Stimulated activated CD8-positive, alpha-beta memory T cell treated with anti-CD3 and anti-CD28 coated beads, Interleukin-2, amount 100 ng/mL, for 1 hour (primary cell): ENCODE measurements at places on chromosomes 4 and X.

- DNase-seq, result no peak
Observed at GRCh38 chrX:119382606-119383005, 16.5 kb upstream of the SLC25A43 start.

GRCh38 chr4:8860892-8861575 lies 10.6 kb downstream of the HMX1 start:
- no peak for DNase-seq

- DNase-seq, result no peak
Observed at GRCh38 chr4:66376396-66376795, 706.1 kb upstream of the EPHA5 start.

GRCh38 chr4:74660866-74661265 lies 133.5 kb downstream of the BTC start:
- no peak for DNase-seq

DNA sequence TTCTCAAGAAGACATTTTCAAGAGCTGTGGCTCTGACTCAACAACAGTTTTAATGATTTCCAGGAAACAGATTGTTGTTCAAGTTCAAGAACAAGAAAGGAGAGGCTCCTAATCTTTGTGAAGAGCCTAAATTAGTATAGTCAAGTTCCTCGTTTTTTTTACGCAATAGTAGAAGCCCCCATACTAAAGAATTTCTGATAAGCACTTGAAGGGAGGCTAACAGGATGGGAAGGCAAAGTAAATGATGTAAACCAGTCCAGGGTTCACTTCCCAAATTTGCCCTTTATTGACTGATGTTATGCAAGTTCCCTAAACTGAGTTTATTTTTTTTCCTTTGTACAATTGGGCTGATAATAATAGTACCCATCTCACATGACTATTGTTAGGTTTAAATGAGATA lies 178.2 kb downstream of the RTL9 start:
- no peak for DNase-seq

DNA sequence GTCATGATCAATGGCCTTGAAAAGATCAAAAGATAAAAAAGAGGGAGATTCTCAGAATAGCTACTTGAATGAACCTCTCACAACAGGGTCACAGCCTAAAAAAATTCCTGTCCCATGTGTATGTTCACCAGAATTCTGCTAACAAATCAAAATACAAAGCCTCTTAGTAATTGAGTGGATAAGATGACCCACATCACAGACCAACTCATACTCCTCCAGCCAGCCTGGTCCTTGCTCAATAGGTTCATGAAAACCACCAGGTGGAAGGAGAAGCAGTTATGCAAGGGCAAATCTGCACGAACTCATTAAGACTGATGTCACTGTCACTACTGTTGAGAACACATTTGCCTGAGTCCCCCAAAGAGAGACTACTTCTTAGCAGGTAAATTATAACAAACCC lies 21.5 kb downstream of the WDFY3 start:
- DNase-seq, result no peak

DNA sequence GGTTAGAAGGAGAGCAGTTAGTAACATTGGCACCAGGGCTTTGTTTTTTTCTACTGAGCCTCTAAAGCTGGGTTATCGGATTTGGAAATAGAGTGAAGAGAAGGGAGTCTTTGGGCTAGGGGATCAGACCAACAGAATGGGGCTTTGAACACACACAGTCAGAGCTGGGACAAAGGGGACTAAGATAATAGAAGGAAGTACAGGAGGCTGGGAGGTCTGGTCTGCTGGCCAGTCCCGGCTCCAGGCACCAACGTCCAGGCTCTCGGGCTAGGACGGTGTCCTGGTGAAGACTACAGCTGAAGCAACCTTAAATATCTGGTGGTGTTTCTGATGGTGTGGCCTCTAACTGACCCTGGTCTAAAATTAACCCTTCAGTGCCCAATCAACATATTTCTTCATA lies 57.5 kb downstream of the HHIP start:
- DNase-seq, result no peak

DNA sequence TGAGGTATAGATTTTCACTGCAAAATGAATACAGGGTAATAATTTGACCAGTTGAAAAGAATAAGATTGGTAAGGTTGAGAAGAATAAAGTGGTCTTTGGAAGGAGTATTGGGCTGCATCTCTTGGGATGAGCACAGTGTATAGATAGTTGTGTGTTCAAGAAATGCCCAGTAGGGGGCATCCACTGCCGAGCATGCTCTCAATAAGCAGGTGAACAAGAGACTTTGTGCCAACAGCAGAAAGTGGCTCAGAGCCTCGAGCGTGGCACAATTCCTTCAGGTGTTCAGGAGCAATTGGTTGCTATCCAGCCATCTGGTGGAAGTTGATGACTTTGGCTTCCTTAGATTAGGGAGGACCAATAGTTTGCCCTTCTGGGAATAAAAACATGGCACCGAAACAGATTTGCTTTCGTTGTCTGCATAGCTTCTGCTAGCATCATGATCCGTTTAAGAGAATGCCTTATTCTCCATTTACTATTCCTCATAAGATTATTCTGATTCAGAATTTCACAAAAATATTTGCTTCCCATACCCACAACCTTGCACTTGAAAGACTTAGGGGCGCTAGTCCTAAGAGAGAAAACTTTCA lies 258.1 kb upstream of the NEIL3 start:
- DNase-seq, result no peak

DNA sequence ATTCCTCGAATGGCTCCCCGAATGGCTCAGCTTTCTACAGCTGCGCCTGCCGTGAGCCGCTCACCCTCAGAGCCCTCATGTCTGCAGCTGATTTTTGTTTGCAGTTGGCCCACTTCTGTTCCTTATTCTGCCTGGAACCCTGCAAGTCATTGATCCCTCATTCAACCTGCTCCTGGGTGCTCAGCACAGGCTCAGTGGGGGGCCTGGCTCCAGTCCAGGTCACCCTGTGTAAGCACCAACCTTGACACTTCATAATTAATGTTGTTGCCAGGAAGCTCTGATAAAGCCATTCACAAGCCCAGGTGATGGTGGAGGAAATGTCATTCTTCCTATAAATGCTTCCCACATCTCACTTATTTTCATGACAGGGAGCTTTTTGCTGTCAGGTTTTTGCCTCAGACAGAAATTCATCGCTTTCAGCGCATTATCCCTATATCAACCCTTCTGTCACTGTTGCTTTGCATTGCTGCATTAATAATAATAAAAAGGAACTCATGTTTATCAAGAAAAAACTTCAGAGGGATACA lies 85.7 kb downstream of the F11 start:
- no peak for DNase-seq

GRCh38 chr4:73721435-73721834 lies 18.9 kb upstream of the CXCL8 start:
- DNase-seq, result no peak

DNA sequence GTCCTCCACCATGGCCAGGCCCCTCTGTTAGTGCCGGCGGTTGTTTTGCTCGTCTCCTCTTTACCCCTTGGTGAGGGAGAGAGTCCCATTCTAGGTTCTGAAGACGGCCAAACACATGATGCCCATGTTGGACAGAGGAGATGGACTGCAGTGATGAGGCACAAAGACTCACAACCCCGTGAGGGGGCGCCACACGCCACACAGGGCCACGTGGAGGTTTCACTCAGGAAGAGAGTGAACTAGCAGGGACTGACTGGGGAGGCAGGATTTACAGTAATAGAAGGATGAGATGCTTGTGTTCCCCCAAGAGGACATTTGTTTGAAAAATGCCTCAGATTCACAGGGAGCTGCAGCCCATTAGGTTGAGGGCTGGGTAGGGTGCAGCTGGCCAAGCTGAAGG lies 655.3 kb upstream of the FRG1 start:
- DNase-seq, result no peak

DNA sequence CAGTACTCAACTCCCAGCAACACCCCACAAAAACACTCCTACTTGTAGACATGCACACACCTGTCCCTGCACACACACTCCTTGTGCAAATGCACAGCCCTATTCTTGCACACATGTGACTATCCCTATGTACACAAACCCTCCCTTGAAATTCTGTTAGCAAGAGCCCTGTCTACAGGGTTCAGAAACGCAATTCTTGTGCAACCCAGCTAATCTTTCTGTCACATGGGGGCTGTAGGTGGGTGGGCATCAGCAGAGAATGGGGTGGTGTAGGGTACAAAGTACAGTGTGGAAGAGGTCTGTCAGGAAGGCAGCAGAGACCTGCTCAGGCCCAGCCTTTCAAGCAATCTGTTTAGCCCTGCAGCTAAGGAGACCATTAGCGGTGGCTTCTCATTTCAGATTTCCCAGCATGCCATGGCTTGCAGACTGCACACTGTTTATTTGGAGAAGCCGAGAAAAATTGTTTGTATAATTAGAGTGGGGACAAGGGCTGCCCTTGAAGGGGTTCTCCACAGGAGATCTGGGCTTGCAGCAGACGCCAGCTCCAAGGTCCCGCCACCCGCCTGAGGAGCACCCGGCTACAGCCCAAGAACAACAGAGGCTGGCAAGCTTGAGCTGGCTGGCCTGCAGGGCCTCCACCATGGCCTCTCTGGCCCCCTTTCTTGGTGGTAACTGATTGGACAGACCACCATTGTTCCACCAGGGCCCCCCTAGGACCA lies 144.0 kb upstream of the PJA1 start:
- DNase-seq, result no peak

- DNase-seq, result no peak
Observed at GRCh38 chr4:6121941-6122340, 78.4 kb downstream of the JAKMIP1 start.

- no peak for DNase-seq
Observed at GRCh38 chrX:39966176-39966575, 131.6 kb downstream of the BCOR start.

- no peak for DNase-seq
Observed at GRCh38 chrX:20026278-20026677, 35.4 kb upstream of the BCLAF3 start.
